Hepatic stellate cell (primary cell): ENCODE measurements at places on chromosomes 3 and 15.
A peak's percentile ranks its signal among the peaks of the same experiment; 100 is the strongest.

- DNase-seq = no peak
These were observed 174.6 kb downstream of the ALDH1A2 start for GRCh38 chr15:57890878-57891277.

DNA sequence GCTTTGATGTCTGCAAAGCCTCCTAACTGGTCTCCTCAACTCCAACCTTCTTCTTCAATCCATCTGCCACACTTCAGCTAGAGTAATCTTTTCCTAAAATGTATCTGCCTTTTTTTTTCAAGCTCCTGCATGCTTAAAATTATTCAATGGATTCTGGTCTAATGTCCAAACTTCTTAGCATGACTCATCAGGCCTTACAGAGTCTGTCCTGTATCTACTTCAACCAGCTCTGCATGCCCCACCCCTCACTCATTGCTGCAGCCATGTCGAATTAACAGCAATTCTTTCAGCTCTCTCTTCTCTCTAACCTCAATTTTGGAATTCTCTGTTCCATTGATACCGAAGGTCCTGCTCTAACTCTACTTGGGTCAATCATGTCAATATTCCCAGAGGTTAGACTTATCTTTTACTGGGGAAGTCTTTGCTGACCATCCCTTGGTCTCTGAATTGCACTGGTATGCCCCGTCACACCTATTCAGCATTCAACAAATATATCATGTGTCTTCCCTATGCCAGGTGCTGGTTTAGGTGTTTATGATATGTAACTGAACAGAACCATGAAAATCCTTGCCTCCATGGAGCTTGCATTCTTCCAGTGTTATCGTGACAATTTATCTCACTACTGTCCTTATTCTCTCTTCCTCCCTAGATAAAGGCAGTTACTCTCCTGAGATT, 88.5 kb upstream of the NANOGP8 start:
- DNase-seq = peak; percentile 20

DNA sequence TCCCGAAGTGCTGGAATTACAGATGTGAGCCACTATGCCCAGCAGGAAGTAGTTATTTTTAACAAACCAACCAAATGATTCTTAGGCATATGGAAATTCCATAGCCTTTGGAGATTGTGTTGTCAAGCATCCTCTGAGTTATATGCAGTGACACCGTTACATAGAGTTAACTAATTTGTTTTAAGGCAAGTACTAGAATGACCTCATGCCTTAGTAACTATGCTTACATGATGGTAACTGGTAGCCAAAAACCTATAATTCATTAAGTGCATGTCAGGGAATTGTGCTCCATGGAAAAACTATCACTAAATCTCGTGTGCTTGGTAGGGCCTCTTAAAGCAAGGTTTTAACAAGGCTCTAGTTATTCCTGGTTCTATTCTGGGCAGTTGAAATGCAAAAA, 392.8 kb downstream of the TUSC7 start:
- no peak for DNase-seq

- no peak for DNase-seq
These were observed 21.0 kb upstream of the NFKBIZ start for GRCh38 chr3:101828276-101828675.

DNA sequence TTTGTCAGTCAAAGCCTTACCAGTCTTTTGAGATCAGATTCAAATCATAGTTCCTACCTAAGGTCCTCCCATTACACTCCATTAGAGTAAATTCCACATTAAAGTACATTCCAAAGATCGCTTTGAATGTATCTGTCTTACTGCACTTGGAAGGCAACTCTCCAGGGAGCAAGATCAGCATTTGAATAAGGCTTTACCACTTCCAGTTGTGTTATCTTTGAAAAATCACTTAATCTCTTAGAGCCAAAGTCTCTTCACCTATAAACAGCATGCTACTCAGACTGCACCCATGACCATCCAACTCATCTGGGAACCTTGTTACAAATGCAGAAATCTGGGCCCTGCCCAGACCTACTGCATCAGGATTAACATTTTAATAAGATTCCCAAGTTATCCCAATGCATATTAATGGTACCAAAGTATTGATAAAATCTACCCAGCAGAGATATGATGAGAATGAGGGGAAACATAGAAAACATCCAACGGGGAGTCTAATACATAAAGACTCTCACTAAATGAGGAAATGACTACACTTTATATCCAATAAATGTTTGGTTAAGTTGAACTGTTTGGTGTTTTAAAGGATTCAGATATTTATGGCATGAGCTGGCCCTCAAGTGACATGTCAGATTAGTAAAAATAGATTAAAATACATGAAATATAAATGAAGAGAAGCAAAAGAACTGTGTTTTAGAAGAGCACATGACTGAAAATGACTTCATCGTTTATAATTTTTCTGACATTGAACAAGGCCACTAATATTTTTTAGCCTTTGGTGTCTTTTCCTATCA, 75.9 kb downstream of the TNIK start:
- peak; percentile 21 for DNase-seq

GRCh38 chr3:187014417-187014864, 84.1 kb downstream of the ST6GAL1 start:
- no peak for DNase-seq

DNA sequence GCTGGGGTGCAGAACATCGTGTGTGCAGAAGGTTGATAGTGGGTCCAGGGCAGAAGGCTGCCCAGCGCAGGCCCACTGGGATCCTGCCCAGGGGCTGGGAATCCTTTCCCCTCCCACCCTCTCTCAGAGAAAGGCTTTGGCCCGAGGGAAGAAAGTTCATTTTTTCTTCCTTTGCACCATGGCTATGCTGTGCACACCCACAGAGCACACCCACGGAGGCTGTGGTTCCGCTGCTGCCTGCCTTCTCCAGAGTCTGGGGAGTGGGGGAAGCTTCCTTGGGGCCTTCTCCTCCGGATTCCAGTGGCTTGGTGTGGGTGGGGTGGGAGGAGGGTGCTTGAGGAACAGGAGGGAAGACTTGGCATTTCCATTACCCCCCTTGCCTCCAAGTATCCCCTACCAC, 7.0 kb upstream of the PRKCD start:
- no peak for DNase-seq

- DNase-seq = no peak
These were observed 28.9 kb downstream of the EAF1 start for GRCh38 chr3:15456321-15456720.

- DNase-seq = peak; percentile 82
These were observed at the start of gene CRYBG3 for GRCh38 chr3:97821774-97822358. CRYBG3 (plus strand) TSS chr3:97822011; CDS start chr3:97822207, 196 bp downstream.

GRCh38 chr3:25344670-25345069, 83.4 kb upstream of the RARB start:
- no peak for DNase-seq

DNA sequence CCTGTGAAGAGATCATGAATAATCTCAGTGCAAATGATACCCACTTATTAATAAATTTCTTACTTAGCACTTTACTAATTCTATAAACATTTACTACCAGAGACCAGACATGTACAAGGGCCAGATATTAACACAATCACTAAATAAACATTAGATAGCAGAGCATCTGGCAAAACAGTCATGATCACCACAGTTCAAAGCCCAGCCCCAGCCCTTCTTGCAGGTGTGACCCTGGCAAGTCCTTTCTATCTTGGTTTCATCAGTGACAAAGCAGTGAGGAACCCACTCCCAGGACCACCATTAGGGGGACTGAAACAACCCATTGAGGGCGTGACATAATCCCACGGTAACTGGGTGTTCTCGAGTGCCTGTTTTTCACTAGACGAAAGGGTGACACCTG, 11.6 kb downstream of the ZXDC start:
- no peak for DNase-seq

DNA sequence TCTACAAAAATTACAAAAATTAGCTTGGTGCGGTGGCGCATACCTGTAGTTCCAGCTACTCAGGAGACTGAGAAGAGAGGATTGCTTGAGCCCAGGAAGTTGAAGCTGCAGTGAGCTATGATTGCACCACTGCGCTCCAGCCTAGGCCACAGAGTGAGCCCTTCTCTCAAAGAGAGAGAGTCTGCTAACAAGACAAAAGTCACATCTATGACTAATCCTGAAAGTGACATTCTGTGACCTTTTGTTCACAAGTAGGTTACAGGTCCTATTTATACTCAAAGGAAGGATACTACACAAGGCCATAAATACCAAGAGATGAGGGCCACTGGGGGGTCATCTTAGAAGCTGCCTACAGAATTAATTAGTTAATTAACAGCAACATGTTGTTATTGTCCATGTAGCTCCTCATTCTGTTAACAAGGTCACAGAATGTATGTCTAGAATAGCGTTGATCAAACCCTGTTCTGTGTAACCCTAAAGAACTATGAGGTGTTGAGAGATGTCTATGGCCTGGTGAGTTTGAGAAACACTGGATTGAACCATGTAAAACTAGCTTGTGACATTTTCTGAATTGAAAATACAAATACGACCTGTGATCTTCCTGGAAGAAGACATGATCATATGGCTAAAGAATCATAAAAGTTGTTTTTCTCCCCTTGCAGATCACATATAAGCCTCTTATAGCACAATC, 97.0 kb downstream of the SAMMSON start:
- no peak for DNase-seq

- DNase-seq = no peak
These were observed 90.4 kb downstream of the ECT2 start for GRCh38 chr3:172840913-172841312.

- DNase-seq = no peak
These were observed 252.7 kb upstream of the ZPLD1 start for GRCh38 chr3:102182162-102182561.

DNA sequence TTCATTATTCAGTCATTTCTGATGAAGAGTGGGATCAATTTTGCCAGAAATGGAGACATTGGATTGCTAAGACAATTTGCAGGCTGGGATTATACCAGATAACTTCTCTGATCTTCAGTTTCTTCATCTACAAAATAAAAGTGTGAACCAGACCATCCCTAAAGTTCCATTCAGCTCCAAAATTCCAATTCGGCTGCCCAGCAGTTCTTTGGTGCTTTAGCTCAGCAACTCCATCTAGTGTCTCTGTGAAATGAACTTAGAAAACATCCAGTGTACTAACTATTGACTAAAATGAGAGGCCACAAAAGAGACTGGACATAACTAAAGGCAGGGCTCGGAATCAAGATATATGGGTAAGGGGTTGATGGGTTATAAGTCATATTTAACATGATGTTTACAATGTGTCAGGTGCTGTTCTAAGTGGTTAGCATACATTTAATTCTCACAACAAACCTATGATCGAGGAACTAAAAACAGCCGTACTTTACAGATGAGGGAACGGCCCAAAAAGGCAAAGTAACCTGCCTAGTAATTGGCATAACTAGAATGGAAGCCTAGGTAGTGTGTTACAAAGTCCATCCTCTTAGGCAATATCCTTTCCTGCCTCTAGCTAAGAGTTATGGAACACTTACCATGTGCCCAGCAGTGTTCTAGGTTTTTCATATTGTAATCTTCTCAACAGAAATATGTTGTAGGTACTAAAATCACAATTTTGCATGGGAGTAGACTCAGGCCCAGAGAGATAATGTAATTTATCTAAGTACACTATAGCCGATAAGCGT, 17.0 kb downstream of the THAP10 start:
- DNase-seq = no peak

DNA sequence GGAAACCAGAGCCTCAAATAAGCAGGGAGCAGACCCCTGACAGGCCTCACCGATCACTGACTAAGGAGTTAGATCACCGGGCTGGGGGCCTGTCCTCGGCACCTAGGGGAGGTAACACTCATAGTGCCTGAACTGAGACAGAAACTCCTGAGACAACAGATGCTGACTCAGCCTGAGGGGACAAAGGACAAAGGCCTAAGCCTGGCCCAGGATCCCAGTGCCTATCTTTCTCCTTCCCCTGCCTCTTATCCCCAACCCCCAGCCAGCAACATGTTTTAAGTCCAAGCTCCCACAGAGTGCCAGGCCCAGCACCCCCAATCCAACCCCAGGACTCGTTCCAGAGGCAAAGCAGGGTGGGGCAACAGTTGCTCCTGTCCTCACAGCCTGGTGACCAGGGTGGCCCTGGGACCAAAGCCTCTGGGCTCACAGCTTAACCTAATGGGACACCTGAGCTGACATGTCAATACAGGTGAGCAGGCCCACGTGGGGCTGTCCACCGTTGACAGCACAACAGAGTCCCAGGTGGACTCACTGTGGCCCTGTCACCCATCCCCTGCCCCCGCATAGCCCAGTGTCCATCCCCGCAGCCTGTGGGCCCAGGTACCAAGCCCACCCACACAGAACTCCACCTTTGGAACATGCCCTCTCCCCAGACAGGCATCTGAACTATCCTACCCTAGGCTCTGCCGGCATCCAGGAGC, 37.4 kb downstream of the ADCY5 start:
- DNase-seq = no peak

GRCh38 chr3:165919284-165919683, 82.1 kb upstream of the BCHE start:
- DNase-seq = no peak

DNA sequence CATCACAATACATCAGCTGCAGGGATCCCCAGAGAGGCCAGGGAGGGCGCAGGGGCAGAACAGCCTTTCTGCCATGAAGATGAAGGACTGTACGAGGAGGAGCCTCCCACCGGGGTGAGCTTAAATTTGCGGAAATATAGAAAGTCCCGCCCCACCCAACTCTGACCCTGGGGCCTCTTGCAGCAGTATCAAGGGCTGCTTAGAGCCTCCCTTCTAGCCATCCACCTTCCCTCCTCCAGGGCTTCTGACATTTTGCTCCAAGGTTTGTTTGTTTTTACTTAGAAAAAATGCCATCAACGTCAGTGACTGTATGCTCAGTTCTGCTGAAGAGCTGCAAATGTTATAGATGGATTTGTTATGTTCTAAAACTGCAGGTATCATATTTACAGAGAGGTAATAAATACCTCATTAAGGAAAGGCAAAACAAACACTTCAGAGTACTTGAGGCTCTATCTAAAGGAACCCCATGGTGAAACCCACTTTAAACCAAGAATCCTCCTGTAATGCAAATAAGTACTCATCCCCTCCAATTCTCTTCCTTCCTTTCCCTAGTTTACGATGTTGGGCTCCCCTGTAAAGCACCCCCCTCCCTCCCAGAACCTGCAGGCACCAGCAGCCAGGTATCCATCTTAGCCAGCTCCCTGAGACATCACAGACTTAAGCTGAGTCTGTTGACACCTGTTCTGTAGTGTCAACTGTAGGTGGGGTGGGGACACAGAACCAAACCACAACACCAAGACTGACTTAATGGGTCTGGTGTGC, 30.5 kb downstream of the RFTN1 start:
- DNase-seq = no peak

DNA sequence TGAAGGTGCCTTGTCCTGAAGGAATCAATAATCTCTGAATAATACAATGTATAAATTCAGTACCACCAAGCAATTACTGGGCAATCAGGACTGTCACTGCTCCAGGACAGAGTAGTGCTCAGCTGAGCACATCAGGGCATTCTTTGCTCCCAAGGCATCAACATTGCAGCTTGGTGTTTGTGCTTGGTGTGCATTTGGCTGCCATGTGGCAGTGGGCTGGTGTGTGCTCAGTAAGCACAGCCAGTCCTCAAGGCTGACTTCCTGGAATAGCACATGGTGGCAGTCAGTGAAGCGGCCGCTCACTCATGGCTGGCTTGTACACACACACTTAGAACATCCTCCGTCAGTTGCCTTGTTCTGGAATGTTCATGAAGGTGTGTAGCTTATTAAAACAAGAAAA, 217.0 kb downstream of the EPHB1 start:
- DNase-seq = no peak

- no peak for DNase-seq
These were observed 130.3 kb downstream of the MDFIC2 start for GRCh38 chr3:70182166-70182565.

- no peak for DNase-seq
These were observed 449.9 kb upstream of the NAALADL2 start for GRCh38 chr3:174409086-174409743.

- DNase-seq = no peak
These were observed 26.1 kb downstream of the CERS3 start for GRCh38 chr15:100502651-100503050.
